ENCODE measurements at places on chromosomes 11 and 22.

GRCh38 chr11:5522308-5522707 lies 5.8 kb upstream of the UBQLNL start:
- no peak for DNase-seq

- no peak for DNase-seq
Measured at GRCh38 chr11:87324817-87325489, 287.2 kb downstream of the TMEM135 start.

- DNase-seq: no peak
Measured at GRCh38 chr22:49900441-49901230, 17.6 kb downstream of the ALG12 start.

GRCh38 chr22:28582806-28583205 lies 96.8 kb downstream of the TTC28 start:
- DNase-seq: no peak

DNA sequence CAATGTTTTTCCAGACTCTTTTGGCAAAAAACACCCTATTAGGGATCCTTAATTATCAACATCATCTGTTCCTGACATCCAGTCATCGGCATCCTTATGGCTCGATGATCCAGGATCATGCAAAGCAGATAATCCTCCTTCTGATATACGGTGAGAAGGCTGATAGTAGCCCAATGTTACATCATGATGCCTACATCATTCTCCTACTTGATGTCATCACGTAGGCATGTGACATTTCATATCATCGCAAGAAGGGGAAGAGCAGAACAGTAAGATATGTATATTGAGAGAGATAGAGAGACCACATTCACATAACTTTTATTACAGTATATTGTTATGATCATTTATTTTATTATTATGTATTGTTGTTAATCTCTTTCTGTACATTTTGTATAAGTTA lies 168.6 kb downstream of the ADAMTS15 start:
- DNase-seq: no peak

DNA sequence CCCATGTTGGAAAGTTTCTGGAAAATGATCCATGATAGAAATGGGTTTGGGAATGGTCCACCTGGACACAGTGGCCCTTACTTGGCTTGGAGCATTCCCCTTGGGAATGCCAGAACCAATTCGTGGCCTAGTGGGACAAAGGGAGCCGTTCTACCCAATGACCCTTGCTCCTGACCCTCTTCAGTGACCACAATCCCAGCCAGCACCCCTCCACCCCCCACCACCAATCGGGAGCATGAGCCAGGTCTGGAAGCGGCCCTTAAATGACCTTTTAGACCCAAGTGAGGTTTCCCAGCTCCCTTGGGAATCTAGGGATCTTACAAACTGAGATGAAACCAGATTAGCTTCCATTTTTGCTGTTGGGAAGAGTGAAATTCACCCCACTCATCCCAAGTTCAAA lies 51.3 kb upstream of the CDON start:
- DNase-seq: no peak

GRCh38 chr22:27671413-27671935 lies 130.1 kb downstream of the MN1 start:
- no peak for DNase-seq

- DNase-seq: no peak
Measured at GRCh38 chr22:35645646-35646045, 2.6 kb upstream of the APOL6 start.

- DNase-seq: no peak
Measured at GRCh38 chr11:67281552-67282150, 7.5 kb upstream of the ANKRD13D start.

- DNase-seq: no peak
Measured at GRCh38 chr11:26332572-26332915, 614 bp downstream of the ANO3 start.

DNA sequence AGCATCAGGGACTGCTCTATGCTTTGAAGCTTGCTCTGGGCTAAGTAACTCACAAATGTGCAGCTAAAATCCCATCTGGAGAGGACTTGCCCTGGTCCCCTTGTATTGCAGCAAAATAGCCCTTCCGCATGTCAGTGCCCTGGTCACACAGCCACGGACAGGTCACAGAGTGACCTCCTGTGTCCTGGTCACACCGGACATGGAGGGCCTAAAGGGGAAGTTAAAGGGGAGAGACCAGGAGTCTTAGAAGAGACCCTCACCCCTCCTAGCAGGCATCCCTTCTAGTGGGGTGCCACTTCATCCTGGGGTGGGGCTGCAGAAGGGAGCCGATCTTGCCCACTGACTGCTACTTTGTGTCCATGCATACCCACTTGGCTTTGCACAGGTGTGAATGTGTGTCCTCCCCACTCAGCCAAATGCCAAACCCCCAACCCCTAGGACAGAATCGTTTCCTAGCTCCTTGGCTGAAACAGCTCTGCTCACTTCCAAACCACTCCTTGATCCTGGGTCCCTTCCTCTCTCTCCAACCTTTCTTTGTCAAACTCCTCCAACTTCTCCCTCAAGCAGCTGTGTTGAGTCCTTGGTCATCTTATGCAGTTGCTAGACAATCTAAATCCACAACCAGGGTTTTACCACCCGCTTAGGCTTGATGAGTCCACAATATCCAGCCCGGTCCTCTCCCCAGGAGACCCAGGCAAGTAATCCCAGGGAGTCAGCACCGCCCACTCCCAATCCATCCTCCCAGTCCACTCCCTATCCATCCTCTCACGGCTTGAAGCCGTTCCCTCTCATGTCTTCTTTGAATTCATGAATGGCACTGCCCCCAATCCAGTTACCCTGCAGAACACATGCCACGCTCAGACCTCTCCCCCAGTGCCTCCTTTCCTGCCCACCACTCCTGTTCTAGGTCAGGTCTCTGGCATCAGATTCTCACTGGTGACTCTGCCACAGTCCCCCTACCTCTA lies 3.3 kb upstream of the FXYD6 start:
- DNase-seq: no peak

GRCh38 chr11:71238285-71238875 lies 14.0 kb downstream of the SHANK2 start:
- no peak for DNase-seq

DNA sequence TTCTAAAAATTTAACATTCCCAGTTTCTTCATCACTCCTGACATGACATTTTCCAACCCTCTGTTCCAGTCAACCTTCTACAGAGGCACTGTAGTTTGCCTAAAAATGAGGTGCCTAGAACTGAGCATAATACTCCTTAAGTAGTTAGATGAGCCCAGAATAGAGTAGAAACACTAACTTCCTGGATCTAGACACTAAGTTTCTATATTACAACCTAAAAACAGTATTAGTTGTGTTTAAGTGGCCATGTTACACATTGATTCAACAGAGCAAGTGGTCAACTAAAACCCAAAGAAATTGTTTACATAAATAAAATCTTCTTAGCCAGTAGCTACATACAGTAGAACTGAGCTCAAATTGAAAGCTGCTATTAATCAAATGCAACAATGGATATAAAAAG lies 1.3 kb downstream of the HPS5 start:
- DNase-seq: no peak

GRCh38 chr22:45248832-45249561 lies 8.3 kb upstream of the KIAA0930 start:
- DNase-seq: no peak

DNA sequence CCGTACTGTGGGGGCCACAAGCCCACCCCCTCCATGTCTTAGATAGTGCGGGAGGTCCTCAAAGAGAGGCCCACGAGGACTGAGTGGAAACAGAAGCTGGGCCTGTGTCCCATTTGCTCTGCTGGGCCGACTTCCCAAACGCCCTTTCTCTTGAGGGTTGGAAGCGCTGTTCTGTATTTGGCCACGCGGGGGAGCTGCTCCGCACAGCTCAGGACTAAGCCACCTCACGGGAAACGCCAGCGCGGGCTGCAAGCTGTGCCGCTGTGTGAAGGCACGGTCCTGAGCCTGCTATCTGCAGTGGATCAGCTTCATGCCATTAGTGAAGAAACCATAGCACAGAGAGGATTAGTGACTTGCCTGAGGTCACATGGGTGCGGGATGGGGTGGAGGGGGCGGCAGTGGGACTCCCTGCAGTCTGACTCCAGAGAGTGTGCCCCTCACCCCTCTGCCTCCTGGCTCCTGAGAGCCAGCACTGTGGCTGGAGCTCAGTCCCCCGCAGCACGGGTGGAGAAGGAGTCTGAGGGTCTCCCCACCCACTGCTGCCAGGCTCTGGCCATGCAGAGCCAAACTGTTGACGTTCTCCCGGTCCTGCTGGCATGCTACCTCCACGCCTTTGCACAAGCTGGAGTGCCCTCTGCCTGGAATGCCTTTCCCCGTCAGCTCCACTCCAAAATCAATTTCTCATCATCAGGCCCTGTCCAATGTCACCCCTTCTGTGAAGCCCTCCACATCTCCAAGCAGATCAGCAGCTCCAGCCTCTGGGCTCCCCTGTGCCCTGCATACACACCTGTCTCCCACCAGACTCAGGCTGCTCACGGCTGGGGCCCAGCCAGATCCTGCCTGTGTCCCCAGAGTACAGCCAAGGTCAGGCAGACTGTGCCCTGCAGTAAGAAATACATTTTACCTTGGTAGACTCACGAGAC lies 51.5 kb upstream of the LRRC32 start:
- DNase-seq: no peak

DNA sequence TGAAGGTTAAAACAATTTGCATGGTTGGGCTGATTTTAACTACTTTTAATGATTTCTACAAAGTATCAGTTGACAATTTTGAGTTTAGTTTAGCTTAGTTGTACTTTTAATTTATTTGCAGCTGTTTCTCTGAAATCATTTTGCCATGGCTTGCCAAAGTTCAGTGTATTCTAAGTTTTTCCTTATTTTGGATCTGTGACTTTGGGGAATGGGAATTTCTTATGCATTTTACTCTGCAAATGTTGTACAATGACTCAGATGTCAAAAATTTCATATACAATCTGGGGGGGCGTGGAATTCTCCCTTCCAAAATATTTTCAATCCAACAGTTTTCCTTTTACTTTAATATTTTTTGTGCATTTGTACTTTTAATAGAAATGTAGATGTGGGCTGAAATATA lies 8.9 kb upstream of the DCHS1 start:
- no peak for DNase-seq

DNA sequence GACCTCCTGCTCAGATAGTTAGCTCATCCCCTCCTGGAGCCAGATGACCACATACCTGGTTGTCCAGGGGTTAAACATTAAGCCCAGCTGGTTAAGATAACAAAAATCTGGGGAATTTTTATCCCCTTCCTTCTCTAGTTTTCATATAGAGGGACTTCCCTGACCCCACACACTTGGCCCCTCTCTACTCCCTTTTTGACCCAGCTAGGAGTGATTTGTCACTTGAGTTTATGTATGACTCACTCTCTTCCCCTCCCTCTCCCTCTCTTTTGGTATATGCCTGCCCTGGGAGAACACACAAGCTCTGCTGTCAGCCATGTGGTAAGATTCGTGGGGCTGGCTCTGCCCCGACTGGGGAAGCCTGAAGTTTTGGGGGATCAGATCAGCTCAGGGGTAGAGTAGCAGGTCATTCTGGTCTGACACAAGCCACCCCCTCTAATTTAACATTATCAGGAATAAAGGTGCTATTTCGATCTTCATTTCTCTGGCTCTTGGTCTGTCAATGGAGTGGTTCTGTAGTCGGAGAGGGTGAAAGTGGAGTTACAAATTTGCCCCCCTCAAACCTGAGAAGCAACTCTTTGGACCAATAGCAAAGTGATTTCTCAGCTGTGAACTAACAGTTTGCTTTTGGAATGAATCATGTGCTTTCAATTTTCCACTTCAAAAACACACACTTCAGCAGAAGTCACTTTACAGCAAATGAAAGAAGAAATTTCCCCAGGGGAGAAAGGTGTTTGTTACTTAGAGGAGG lies 415.3 kb upstream of the CADM1 start:
- DNase-seq: no peak

DNA sequence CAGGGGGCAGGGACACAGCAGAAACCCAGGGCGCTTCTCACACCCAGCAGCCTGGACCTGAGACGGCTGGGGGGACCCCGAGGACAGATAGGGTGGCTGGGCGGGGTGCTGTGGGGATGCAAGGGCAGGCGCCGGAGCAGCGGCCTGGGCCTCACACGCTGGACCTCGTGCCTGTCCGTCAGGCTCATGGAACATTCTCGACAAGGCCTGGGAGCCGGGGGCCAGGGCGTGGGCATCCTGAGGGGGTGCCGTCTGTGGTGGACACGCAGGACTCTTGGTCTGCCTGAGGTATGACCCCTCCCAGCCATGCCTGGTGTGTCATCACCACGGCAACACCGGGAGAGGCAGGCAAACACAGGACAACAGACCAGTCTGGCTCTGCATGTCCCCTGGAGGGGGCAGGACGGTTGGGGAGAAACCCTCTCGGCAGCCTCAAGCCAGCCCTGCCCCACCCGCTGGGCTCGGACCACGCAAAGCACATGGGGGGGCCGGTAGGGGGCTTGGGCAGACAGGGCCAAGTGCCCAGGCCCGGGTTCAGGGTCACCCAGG lies 21.4 kb downstream of the MRPL23 start:
- DNase-seq: no peak

GRCh38 chr11:129067454-129067853 lies 124.7 kb downstream of the ARHGAP32 start:
- no peak for DNase-seq

- no peak for DNase-seq
Measured at GRCh38 chr11:26792941-26793340, 71.1 kb upstream of the SLC5A12 start.

DNA sequence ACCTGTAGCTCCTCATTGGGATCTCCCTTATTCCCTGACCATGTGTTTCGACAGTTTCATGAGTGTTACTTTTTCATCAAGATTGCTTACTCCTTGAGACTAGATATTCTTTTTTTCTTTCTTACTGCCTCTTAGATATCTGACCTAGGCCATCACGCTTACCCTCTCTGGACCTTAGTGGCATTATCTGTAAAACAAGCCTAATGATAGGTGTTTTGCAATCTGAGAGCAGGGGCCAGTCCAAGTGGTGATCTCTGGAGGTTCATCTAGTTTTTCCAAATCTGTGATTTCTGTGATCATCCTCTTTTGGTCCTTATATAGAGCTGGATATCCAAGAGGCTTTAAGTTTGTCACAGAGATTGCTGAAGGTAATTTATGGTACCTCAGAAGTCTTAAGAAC lies 34.5 kb downstream of the STIM1 start:
- DNase-seq: no peak
